Myocyte (in vitro differentiated cells): ENCODE measurements at places on chromosomes 4 and X. TPM values are rescaled to one million over a fixed set of nuclear protein-coding genes. Genes with fewer than 3 reads are reported as not detected.

The GAGE12J gene
- total RNA-seq = not detected in 2 replicates

The CT45A5 gene
- not detected in 2 replicates for total RNA-seq

The FOXP3 gene
- 0.05 TPM in 1 of 2 replicates, not detected in the other for total RNA-seq

The DIPK2B gene
- not detected in 2 replicates for total RNA-seq

The ODAPH gene
- 0.13 TPM in 1 of 2 replicates, not detected in the other for total RNA-seq

The TEX11 gene
- total RNA-seq = not detected in 2 replicates

The UGT2B10 gene
- total RNA-seq = not detected in 2 replicates

The CYLC1 gene
- not detected in 2 replicates for total RNA-seq

The GABRE gene
- 0.78 and 0.94 TPM in 2 replicates for total RNA-seq

The PF4V1 gene
- not detected in 2 replicates for total RNA-seq

The ASB5 gene
- total RNA-seq = 1,422 and 1,483 TPM in 2 replicates

The NPY5R gene
- total RNA-seq = not detected in 2 replicates

The CCNQ gene
- total RNA-seq = 32.6 and 35.1 TPM in 2 replicates

The SMIM43 gene
- total RNA-seq = 0.36 and 0.99 TPM in 2 replicates

The PCDH11X gene
- not detected in 2 replicates for total RNA-seq

The SYTL4 gene
- total RNA-seq = 0.88 and 0.99 TPM in 2 replicates

The USP51 gene
- total RNA-seq = 0.64 and 0.83 TPM in 2 replicates

The NIPAL1 gene
- total RNA-seq = 0.27 and 3.1 TPM in 2 replicates

The HTR2C gene
- total RNA-seq = not detected in 2 replicates

The BMPR1B gene
- 9.8 TPM in 2 replicates for total RNA-seq

The SPANXA1 gene
- total RNA-seq = not detected in 2 replicates

The TEX13C gene
- not detected in 2 replicates for total RNA-seq

The MAGEA9B gene
- not detected in 2 replicates for total RNA-seq

The MAGEB16 gene
- total RNA-seq = not detected in 2 replicates

The C4orf36 gene
- 0.21 TPM in 1 of 2 replicates, not detected in the other for total RNA-seq

The SHROOM4 gene
- total RNA-seq = not detected in 2 replicates

The UGT8 gene
- total RNA-seq = not detected in 2 replicates

The F8A3 gene
- total RNA-seq = 8.9 and 9.8 TPM in 2 replicates

The CHIC1 gene
- 15.8 and 16.7 TPM in 2 replicates for total RNA-seq

The GCNA gene
- 1.5 and 3.1 TPM in 2 replicates for total RNA-seq

The BEX5 gene
- not detected in 2 replicates for total RNA-seq

The CSN1S1 gene
- not detected in 2 replicates for total RNA-seq

The WDFY3 gene
- 46.3 and 69.6 TPM in 2 replicates for total RNA-seq

The MAGEA4 gene
- not detected in 2 replicates for total RNA-seq

The LRIT3 gene
- 0.03 TPM in 1 of 2 replicates, not detected in the other for total RNA-seq

The ZRSR2 gene
- 4.1 and 4.5 TPM in 2 replicates for total RNA-seq

The MXRA5 gene
- 17.2 and 28.0 TPM in 2 replicates for total RNA-seq

The P2RY8 gene
- not detected in 2 replicates for total RNA-seq

The SLC34A2 gene
- not detected in 2 replicates for total RNA-seq

The PNPLA4 gene
- total RNA-seq = not detected in 2 replicates

The RGN gene
- total RNA-seq = not detected in 2 replicates

The CSAG2 gene
- total RNA-seq = not detected in 2 replicates
